ENCODE measurements at places on chromosomes 3 and 15.

- peak; percentile 19 for DNase-seq
Observed at GRCh38 chr3:29311795-29312194, 30.9 kb downstream of the RBMS3 start.

GRCh38 chr3:135967867-135968266 lies 2.3 kb downstream of the PPP2R3A start:
- DNase-seq: no peak

GRCh38 chr3:160703974-160704373 lies 27.0 kb downstream of the ARL14 start:
- DNase-seq: no peak

GRCh38 chr3:37729119-37729518 lies 132.6 kb upstream of the CTDSPL start:
- no peak for DNase-seq

DNA sequence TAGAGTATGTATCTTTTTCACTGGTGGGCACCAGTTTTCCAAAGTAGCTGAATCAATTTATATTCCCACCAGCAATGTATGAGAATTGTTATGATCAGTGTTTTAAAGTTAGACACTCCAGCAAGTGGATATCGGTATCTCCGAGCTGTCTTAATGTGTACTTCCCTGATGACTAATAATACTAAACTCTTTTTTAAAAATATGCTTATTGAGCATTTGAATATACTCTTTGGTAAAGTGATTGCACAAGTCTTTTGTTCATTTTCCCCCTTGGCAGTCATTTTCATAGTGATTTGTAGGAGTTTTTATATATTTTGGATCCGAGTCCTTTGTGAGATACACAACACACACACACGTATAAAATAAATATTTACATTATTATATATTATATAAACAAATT lies 12.5 kb upstream of the FEM1B start:
- no peak for DNase-seq

- DNase-seq: no peak
Observed at GRCh38 chr3:172347895-172348679, 100.2 kb downstream of the GHSR start.

- no peak for DNase-seq
Observed at GRCh38 chr3:42115946-42116345, 24.8 kb downstream of the TRAK1 start.

GRCh38 chr3:132239587-132239986 lies 77.6 kb upstream of the ACP3 start:
- no peak for DNase-seq

- DNase-seq: no peak
Observed at GRCh38 chr15:56964182-56964581, 45.7 kb downstream of the TCF12 start.

- DNase-seq: no peak
Observed at GRCh38 chr3:62582495-62583172, 209.3 kb upstream of the FEZF2 start.

Measured in NCI-H524 (cell line).